ENCODE measurements at places on chromosomes 4 and X. TPM values are rescaled to one million over a fixed set of nuclear protein-coding genes. Genes with fewer than 3 reads are reported as not detected.

- no peak for DNase-seq
These were observed 34.9 kb downstream of the ELF2 start for GRCh38 chr4:139142087-139142486.

The BEX1 gene
- 258 TPM for total RNA-seq

- DNase-seq = no peak
These were observed 460.4 kb upstream of the DIAPH2 start for GRCh38 chrX:96224279-96224678.

GRCh38 chr4:36243355-36244256 lies 708 bp downstream of the ARAP2 start:
- DNase-seq = peak; percentile 49

The LUZP4 gene
- not detected for total RNA-seq

- DNase-seq = no peak
These were observed 47.9 kb downstream of the TLR10 start for GRCh38 chr4:38734911-38735310.

All from dorsolateral prefrontal cortex (tissue), 122 donors.